ENCODE measurements at places on chromosomes 3 and 15. TPM values are rescaled to one million over a fixed set of nuclear protein-coding genes. Genes with fewer than 3 reads are reported as not detected.

DNA sequence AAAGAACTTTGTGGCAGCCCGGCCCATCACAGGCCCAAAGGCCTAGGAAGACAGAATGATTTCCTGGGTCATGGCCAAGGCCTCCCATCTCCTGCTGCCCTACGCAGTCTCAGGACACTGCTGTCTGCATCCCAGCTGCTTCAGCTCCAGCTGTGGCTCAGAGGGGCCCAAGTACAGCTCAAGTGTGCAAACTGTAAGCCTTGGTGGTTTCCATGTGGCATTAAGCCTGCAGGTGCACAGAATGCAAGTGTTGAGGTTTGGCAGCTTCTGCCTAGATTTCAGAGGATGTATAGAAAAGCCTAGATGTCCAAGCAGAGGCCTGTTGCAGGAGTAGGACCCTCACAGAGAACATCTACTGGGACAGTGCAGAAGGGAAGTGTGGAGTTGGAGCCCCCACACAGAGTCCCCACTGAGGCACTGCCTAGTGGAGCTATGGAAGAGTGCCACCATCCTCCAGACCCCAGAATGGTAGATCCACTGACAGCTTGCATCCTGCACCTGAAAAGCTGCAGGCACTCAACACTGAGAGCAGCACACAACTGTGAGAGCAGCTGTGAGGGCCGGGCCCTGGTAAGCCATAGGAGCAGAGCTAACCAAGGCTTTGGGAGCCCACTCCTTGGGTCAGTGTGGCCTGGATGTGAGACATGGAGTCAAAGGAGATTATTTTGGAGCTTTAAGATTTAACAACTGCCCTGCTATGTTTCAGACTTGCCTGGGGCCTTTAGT, 208.2 kb upstream of the CMC1 start:
- no peak overlapping the region for H3K4me3 ChIP-seq
- H3K27me3 ChIP-seq = no peaks in the 10 kb centered on the region
- no peaks in the 10 kb centered on the region for H3K36me3 ChIP-seq
- H3K27ac ChIP-seq = no peak overlapping the region
- DNase-seq = no peak

- no peak overlapping the region for H3K4me3 ChIP-seq
- no peaks in the 10 kb centered on the region for H3K4me1 ChIP-seq
- H3K27me3 ChIP-seq = no peaks in the 10 kb centered on the region
- no peak overlapping the region for H3K27ac ChIP-seq
- no peaks in the 10 kb centered on the region for H3K36me3 ChIP-seq
- DNase-seq = no peak
These were observed 33.2 kb downstream of the ARNT2 start for GRCh38 chr15:80437334-80437891.

The GP9 gene
- not detected for total RNA-seq

The LPCAT4 gene
- total RNA-seq = 44.8 TPM

The PYGO1 gene
- total RNA-seq = 8.2 TPM

The WDR72 gene
- not detected for total RNA-seq
